Islet precursor cell (in vitro differentiated cells): ENCODE measurements at places on chromosomes 6 and 20.
A peak's percentile ranks its signal among the peaks of the same experiment; 100 is the strongest.

DNA sequence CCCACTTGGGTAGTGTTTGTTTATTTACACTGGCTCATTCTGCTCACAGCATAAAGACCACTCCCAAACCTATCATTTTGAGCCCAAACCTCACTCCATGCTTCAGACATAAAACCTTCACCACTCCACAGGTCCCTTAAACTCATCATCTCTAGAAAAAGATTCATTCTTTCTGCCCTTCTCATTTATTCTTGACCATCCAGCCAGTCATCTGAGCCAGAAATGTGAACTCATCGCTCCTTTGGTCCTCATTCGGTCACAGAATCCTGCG is 12.4 kb downstream of the TPMT start:
- no peak for DNase-seq

- peak; percentile 22 for DNase-seq
Observed at GRCh38 chr6:157570104-157570503, 189.1 kb downstream of the ZDHHC14 start.

DNA sequence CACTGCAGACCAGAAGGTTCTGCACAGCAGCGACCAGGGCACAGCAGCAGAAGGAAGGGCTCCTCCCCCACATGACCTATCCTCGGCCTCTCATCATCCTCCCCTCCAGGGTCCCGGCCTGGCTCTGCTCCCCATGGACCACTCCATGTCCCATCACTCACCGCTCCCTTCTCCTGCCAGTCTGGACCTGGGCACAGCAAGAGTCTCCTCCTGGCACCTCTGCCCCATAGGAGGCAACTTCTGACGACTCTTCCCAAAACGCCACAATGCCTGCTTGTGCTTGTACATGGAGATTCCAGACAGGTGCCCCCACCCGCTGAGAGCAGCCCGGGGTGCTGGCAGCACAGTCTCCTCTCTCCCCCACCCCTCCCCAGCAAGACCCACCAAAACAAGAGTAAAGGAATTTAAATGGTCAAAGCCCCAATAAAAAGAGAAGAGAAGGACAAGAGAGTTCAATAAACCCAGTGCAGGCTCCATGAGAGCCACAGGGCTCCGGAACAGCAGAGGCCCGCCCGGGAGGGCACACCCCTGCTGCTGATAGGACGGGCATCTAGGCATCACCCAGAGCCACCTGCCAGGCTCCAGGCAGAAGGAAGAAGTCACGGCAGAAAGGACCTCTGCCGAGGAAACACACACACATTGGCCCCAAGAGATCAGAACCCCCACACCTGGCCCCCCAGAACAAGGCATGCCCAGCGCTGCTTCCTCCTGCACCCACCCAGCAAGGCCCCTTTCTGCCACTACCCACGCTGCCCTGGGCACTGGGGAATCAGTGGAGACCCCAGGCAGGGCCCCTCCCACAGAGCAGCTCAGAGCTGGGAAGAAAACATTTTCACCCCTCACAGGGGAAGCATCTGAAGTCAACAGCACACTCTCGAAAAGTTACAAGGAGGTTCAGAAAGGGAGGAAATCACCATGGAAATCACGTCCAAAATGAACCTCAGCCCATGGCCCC is 15.2 kb downstream of the TAF4 start:
- DNase-seq = no peak

- DNase-seq = no peak
Observed at GRCh38 chr6:146434732-146435390, 108.8 kb upstream of the RAB32 start.

GRCh38 chr6:5536644-5537043 is 275.3 kb downstream of the FARS2 start:
- no peak for DNase-seq

DNA sequence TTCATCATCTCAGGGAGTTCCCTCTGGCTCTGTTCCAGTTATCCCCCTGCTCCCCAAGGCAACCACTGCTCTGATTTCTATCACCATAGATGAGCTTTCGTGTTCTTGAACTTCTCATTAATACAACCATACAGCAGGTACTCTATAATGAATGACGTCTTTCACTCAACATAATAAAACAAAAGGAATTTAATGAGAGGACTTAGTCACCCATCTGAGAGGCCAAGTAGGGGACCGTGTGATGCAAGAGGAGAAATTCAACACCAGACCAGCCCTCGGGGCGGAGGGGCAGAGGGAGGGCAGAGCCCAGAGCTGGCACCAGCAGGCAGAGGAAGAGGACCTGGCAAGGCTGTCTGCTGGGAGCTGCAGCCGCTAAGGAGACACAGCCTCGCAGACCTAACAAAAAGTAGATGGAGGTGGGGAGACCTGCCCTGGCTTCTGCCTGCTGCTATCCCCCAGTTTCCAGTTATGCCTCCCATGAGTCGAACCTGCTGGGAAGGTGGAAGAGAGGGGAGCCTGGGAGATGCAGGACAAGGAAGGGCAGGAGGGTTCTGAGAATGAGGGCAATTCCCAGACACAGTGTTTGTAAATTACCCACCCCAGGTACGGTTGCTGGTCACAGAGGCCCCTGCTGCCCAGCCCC is 13.8 kb downstream of the CCN5 start:
- DNase-seq = peak; percentile 83

DNA sequence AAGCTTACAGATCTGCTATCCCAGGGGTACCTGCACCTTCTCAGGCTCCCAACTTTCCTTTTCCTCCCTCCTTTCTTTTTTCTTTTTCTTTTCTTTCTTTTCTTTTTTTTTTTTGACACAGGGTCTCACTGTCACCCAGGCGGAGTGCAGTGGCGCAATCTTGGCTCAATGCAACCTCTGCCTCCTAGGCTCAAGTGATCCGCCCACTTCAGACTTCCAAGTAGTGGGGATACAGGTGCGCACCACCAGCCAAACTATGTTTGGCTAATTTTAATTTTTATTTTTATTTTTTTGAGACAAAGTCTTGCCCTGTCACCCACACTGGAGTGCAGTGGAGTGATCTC is 36.0 kb downstream of the PIM1 start:
- DNase-seq = no peak

GRCh38 chr6:14058029-14058695 is 59.4 kb upstream of the CD83 start:
- no peak for DNase-seq

DNA sequence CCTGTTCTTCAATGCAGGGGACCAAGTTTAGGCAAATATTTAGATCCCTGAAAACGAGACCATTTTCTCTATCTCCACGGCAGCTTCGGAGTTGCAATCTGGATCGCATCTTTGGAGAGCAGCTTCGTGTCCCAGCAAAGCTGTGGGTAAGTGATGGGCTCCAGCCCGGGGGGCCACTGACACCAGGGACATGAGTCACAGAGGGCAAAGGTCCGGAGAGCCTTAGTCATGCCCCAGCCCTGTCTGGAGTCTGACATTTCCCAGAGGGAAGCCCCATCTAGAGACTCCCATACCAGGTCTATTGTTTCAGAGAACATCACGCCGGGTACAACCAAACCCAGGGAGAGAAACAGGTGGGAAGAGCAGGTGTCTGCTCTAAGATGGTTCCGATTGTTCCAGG is 95.9 kb downstream of the NFATC2 start:
- peak; percentile 99 for DNase-seq

DNA sequence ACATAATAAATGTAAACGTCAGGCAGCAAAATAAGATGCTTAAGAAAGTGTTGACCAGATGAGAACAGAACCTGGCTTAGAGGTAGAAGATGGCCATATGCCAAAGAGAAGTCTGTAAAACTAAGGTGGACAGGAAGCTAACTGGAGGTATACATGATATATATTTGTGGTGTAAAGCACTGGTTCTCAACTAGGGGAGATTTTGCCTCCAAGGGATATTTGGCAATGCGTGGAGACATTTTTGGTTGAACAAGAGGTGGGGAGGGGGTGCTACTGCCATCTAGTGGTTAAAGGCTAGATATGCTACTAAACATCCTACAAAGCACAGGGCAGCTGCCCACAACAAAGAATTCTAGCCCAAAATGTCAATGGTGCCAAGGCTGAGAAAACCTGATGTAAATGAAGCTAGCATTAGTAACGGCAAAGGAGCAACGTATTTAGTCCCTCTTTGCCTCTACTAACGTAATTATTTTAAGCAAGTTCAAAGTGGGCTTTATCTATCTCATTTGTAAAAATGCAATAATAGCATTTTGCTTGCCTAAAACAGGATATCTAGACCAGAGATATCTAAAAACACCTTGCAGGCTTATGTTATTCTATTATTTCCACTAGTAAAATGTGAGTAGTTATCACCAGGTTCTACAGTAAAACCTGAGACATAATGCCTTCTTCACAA is 182.6 kb downstream of the RNGTT start:
- DNase-seq = peak; percentile 68

GRCh38 chr20:63369724-63370617 is 8.8 kb upstream of the CHRNA4 start:
- DNase-seq = no peak

- DNase-seq = no peak
Observed at GRCh38 chr20:20487811-20488210, 119.9 kb downstream of the INSM1 start.

DNA sequence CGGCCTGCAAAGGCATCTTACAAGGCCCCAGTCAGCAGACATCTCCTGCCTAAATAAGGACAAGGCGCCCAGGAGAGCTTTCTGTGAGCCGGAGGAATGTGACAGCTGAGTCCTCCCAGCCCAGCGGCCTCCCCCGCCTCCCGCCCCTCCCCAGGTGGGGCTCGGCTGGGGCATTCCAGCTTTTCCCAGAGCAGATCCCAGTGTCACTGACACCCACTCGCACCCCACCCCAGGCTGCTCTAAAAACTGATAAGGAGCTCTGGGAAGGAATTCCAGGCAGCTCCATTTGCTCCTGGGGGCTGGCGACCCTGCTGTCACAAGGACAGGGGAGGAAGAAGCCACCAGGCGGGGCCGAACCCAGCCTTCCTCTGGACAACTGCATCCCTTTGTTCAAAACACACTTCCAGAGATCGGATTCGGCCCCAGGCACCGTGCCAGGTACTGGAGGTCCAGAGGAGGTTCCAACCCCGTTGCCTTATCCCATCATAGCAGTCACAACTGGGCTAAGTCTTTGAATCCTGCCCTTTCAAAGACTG is 49.7 kb downstream of the JPH2 start:
- DNase-seq = peak; percentile 100

GRCh38 chr6:143746202-143747119 is 68.7 kb downstream of the PHACTR2 start:
- no peak for DNase-seq

GRCh38 chr6:105785066-105785811 is 300.9 kb upstream of the PRDM1 start:
- no peak for DNase-seq

- DNase-seq = no peak
Observed at GRCh38 chr6:128725271-128726233, 157.4 kb upstream of the LAMA2 start.

- DNase-seq = no peak
Observed at GRCh38 chr6:128648022-128648598, 127.7 kb upstream of the PTPRK start.

GRCh38 chr20:6764619-6765018 is 2.9 kb upstream of the BMP2 start:
- DNase-seq = no peak

DNA sequence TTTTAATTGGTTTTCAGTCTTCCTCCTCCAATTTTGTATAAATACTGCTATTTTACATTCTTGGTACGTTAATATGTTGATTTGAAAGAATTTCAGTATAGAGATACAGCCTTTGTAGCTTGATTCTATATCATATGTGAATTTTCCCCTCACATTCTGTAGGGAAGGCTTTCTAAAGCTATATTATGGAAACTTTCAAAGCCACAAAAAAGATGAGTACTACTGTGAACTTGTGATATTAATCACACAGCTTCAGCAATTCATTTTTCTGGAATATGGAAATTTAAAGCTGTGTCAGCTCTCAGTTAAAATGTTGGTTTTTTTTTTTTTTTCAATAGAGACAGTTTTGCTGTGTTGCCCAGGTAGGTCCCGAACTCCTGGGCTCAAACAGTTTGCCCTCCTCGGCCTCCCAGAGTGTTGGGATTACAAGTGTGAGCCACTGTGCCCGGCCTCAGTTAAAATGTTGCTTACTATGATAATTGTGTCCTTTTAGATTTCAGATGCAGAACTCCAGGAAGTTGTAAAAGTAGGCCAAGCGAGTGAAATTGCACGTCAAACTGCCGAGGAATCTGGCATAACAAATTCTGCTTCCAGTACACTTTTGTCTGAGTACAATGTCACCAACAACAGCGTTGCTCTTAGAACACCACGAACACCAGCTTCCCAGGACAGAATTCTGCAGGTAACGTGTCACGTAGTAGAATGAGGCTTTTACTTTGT is 20.6 kb downstream of the CDC5L start:
- DNase-seq = no peak

- DNase-seq = no peak
Observed at GRCh38 chr6:6588924-6589709, 597 bp downstream of the LY86 start.

DNA sequence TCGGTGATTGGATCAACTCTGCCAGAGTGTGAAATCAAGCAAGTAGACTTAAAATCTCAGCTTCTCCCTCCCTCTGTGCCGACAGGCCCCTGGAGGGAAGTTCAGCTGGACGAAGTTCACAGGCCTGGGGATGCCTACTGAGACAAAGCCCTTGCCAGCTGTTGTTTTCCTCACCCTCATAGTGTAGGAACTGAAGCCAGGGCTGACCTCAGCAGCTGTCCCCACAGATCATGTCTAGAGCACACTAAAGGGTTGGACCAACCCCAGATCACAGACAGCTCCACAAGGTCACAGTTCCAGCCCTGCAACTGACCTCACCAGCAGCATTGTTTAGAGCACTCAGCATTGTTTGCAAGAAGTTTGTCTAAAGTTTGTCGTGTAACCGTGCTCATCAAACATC is 261.9 kb upstream of the ECI2 start:
- no peak for DNase-seq

DNA sequence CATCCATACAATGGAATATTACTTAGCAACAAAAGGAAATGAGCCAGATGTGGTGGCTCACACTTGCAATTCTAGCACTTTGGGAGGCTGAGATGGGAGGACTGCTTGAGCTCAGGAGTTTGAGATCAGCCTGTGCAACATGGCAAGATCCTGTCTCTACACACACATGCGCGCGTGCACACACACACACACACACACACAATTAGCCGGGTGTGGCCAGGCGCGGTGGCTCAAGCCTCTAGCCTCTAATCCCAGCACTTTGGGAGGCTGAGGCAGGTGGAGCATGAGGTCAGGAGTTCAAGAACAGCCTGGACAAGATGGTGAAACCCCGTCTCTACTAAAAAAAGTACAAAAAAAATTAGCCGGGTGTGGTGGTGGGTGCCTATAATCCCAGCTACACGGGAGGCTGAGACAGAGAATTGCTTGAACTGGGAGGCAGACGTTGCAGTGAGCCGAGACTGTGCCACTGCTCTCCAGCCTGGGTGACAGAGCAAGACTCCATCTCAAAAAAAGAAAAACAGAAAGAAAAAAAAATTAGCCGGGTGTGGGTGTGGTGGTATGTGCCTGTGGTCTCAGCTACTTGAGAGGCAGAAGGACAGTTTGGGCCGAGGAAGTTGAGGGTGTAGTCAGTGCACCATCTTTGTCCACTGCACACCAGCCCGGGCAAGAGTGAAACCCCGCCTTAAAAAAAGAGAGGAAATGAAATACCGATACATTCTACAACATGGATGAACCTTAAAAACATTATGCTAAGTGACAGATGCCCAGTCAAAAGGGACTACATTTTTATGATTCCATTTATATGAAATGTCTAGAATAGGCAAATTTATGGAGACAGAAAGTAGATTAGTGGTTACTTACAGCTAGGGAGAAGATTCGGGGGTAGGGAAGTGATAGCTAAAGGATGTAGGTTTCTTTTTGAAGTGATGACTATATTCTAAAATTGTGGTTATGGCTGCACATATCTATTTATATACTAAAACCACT is 52.5 kb downstream of the RBL1 start:
- DNase-seq = no peak

- no peak for DNase-seq
Observed at GRCh38 chr20:3077618-3078134, 6.3 kb downstream of the OXT start.

GRCh38 chr6:156345700-156346099 is 431.5 kb upstream of the ARID1B start:
- DNase-seq = no peak
